ENCODE measurements at places on chromosomes 7 and 10.

GRCh38 chr7:106693677-106694353 lies 32.9 kb upstream of the CCDC71L start:
- DNase-seq: no peak

GRCh38 chr7:122886357-122887081 lies at the start of gene CADPS2:
Gene CADPS2 (minus strand): TSS chr7:122886460. CDS start chr7:122886337, 123 bp downstream.
- DNase-seq: no peak

- DNase-seq: no peak
These were observed 155.7 kb downstream of the JAZF1 start for GRCh38 chr7:28024786-28025334.

GRCh38 chr7:114033475-114033874 lies 114.7 kb upstream of the PPP1R3A start:
- DNase-seq: no peak

DNA sequence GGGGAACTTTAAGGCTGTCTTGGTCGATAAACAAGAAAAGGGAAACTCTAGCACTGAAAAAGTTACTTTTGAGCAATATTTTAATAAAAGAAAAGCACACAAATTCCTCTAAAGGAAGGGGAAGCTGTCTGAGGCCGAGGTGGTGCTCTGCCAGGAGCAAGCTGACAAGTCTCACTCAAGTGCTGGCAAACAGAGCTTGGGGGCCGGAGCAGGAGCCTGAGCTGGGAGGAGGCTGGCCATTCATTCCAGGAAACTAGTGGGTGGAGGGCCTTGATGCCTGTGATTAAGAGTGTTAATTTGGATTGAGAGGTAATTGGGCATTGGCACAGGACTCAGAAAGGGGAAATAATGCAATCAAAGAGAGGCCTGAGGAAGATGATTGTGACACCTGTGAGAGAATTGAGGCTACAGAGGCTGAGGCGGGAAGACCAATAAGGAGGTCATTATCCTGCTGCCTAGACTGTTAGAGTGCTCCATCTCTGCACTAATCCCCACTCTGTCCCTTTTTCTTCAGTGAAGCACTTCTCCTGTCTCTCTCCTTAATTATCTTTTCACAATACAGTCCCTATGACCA lies 154.9 kb upstream of the COL1A2 start:
- no peak for DNase-seq

- no peak for DNase-seq
These were observed 1502.8 kb upstream of the LRRTM3 start for GRCh38 chr10:65423043-65423442.

- no peak for DNase-seq
These were observed 567 bp upstream of the EPO start for GRCh38 chr7:100719523-100720278.

GRCh38 chr7:7577888-7578287 lies 11.2 kb downstream of the MIOS start:
- DNase-seq: no peak

DNA sequence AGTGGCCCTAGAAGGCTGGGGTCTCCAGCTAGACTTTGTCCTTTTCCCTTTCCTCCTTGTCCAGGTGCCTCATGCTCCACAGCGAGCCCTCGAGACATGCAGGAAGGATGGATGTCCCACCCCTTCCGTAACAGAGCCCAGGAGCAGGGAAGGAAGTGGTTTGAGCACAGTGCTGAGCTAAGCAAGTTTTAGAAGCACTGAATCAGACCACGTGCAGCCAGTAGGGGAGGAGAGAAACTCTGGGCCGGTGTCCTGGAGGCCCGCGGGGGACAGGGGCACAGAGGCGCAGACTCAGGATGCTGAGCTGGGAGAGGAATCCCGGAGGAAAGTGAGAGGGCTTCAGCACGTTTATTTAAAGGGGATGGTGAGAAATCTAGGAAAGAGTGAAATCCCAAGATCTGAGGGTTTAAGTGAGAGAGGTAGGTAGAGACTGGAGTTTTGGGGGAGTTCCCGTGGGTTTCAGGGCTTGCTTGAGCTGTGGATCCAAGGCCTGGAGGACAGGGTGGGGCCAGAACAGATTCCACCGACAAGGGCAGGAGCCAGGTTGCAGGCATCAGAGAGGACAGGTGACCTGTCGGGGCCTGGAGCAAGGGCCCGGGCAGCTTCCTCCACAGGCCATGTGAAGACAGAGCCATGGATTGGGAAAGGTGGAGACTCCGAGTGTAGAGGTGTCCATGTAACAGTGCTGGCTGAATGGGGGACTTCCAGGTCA lies 4.4 kb upstream of the IRF5 start:
- peak; percentile 69 for DNase-seq

GRCh38 chr10:9274206-9274755 lies 1219.8 kb downstream of the GATA3 start:
- no peak for DNase-seq

DNA sequence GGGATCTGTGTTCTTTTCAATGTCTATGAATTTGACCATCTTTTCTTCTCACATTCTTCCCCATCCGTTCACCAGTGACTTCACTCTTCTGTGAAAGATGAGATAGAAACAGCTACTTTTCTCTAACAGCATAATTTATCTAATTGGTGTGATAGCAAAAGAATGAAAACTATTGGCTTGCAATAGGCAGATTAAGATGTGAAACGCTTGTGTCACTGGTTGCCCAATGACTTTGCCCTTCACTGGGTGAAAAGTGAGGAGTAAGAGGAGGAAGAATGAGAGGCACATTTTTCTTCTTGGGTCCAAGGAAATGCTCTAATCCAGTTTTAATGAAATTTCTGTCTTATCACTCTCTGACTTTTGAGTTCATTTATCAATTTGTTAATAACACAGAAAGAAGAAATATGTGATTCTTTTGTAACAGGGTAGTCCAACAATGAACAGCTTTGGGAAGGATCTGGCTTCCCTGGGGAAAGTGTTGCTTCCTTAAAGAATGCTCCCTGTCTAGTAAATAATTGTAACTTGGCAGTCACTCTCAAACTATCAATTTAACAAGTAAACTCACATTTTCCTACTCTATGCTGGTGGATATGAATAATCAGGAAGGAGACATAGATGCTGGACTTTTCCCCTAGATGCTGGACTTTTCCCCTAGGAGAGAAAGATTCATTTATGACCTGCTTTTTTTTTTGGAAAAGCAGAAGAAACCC lies 35.1 kb downstream of the BET1 start:
- DNase-seq: no peak

DNA sequence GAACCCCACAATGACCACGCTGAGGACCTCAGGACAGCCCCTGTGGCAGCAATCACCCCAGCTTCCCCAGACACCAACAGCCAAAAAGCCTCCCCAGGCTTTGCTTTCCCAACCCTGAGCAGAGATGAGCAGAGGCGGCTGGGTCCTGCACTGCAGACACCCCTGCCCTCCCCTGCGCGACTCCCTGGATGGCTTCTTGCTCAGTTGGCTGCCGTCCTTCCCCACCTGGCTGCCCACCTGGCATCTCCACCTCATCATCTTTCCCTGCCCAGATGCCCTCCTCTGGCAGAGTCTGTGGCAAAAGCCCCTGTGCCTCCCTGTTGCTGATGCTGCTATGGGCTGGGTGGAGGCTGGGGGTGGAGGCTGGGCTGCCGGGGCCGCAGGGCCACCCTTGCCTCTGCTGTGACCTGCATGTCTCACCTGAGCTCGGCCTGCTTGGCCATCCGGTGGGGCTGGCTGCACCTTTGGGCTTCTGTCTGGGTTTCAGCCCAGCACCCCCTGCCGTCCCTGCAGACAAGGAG lies 567.7 kb downstream of the TCERG1L start:
- DNase-seq: no peak

DNA sequence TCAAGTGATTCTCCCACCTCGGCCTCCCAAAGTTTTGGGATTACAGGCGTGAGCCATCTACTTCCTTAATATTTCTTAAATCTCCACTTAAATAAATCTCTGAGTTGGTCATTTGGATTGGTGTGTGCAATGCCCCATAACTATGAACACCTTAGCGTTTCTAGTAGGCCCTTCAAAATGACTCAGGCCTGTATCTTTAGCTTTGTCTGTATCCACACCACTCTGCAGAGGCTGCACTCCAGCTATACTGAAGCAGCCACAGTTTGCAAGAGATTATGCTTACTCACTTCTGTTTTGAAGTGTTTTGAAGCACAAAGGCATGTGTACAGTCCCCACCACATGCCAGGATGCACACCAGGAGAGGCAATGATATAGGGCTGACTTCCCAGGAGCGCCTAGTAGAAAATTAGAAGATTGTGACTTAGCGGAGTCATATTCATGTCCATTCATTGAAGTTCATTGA lies 2.4 kb upstream of the ST7 start:
- DNase-seq: no peak

DNA sequence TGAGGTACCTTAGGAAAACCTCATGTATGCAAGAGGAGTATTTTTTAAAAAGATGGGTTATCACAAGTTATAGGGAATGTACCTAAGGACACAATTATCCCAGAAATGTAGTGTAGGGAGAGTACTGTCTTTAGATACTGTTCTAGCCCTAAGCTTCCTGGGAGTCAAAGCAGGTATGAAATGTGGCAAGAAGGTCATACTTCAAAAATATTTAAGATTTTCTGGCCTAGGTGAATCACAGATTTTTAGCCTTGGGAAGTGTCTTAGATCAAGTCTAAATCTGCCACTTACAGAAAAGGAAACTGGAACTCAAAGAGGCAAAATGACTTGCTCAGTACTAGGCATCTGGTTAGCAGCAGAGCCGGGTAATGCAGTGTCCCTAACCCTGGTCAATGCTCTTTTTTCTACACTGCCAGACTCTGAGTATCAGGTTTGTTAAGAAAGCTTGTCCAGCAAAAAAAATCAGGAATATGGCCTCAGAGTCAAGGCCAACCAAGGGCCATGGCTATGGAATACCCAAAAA lies 13.9 kb downstream of the PIK3AP1 start:
- no peak for DNase-seq

GRCh38 chr10:17547060-17547459 lies 70.1 kb downstream of the HACD1 start:
- no peak for DNase-seq

Data from CD4-positive, alpha-beta T cell treated with Interleukin-17A for 1 hour (primary cell).